ENCODE measurements at places on chromosomes 6 and 20.

GRCh38 chr6:161292650-161293281 is 18.9 kb upstream of the AGPAT4 start:
- DNase-seq = no peak

DNA sequence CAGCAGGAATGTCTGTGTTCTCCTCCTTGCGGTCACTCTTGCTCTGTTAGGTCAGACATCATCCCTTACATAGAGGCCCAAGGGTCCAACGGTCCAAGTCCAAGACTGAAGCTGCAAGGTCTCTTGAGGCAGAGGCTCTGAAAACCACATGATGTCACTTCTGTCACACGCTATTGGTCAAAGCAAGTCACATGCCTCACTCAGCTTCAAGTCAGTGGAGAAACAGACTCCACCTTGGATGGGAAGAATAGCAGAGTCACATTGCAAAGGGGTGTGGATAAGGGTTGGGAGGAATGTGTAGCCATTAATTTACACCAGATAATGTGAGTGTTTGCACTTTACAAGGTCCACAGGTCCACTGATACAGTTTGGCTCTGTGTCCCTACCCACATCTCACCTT is 17.5 kb downstream of the SLC52A3 start:
- DNase-seq = no peak

- no peak for DNase-seq
These were observed 13.5 kb upstream of the CNR1 start for GRCh38 chr6:88179692-88180091.

GRCh38 chr6:109690373-109690736 is 647 bp downstream of the AK9 start:
- DNase-seq = peak; percentile 39

- no peak for DNase-seq
These were observed 280.5 kb downstream of the CLVS2 start for GRCh38 chr6:123276546-123276980.

DNA sequence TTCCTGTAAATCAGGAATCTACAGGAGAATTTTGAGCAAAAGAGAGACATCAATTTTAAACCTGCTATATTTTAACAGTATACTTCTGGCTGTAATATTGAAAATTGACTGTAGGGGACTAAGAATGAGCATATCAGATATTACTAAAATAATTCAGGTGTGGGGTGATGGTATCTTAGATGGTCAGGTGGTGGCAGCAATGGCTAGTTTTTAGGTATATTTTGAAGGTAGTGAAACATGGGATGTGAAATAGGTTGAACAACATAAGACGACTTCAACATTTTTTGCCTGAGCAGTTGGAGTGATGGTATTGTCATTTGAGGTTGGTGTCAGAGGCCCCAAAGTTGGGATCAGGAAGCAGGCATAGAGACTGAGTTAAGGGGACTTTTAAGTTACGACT is 32.1 kb downstream of the FAM83B start:
- DNase-seq = no peak

- DNase-seq = no peak
These were observed 48.3 kb downstream of the ARID1B start for GRCh38 chr6:156825475-156825874.

GRCh38 chr6:57013521-57013926 is 33.0 kb upstream of the KIAA1586 start:
- no peak for DNase-seq

DNA sequence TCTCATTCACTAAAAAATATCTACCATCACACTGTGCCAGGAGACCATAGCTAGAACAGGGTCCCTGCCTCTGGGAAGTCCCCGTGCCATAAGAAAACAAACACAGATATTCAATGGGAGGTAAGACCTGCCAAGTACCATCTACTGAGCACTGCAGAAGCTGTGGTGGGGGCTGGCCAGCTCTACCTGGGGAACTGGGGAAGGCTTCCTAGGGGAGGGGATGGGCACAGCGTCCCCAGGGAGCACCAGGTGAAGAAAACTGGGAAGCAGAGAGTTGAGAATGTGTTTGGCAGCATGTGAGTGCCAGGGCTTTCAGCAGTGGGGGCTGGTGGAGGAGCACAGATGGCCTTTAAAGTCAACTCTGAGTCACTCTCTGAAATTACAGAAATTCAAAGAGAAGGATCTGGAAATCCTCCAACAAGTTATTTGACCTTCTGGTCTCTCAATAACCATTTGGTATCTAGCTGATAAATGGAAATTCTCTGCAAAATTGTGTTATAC is 85.2 kb downstream of the SHLD1 start:
- no peak for DNase-seq

DNA sequence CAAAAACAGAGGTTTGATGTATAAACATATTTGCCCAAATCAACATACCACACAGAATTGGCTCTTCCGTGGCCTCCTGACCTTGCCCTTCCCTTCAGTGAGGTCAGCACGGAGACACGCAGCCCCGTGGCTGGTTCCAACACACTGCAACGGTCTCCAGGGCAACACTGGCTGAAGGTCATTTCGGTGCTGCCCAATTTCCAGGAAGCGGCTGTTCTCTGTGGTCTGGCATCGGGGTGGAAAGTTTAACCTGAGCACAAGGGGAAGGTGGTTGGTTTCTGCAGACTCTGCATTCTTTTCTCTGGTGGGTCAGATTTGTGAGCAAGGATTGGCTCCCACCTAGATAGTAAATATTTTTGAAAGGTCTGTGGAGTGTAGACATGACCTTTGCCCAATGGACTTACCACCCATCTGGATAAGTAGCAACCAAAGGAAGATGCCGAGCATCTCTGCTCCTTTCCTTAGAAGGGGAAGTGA is 177.6 kb upstream of the PHACTR1 start:
- no peak for DNase-seq

DNA sequence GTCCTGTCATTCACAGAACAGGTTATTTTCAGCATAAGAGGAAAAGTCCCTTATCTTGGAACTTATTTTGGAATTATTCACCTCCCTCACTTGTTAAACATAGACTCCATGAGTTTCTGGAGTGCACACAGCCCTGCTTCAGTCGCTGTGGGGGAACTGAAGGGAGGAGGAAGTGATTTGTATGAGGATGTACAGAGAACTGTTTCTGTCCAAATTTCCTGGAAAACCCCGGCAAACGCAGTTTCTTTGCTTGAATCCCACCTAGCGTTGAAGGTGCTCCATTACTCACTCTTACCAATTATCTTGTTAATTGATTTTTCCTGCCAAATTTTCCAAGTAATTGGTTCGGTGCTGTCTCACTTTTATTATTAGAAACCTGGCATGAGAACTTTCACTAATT is 78.0 kb upstream of the AGPAT4 start:
- no peak for DNase-seq

DNA sequence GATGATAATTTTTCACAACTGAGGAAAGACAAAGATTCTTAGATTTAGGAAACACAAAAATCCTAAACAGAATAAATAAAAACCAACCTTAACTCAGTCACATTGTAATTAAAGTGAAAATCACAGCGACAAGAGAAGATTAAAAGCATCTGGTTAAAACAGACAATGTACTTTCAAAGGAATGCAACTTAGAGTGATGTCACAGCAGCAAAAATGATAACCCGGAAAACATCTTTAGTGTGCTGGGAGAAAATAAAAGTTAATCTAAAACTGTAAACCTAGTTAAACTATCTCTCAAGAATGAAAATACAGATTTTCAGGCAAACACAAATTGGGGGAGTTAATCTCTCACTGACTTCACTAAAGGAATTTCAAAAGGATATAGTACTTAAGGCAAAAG is 76.8 kb upstream of the OGFRL1 start:
- DNase-seq = no peak

- DNase-seq = no peak
These were observed 202.7 kb downstream of the MAFB start for GRCh38 chr20:40486297-40486696.

GRCh38 chr20:61753316-61753942 is 312.3 kb downstream of the TAF4 start:
- DNase-seq = no peak

GRCh38 chr6:113442040-113442439 is 415.1 kb upstream of the MARCKS start:
- no peak for DNase-seq

GRCh38 chr6:169714178-169714577 is 10.1 kb downstream of the PHF10 start:
- DNase-seq = no peak

GRCh38 chr6:63742060-63742459 is 106.5 kb downstream of the PHF3 start:
- DNase-seq = no peak

- DNase-seq = no peak
These were observed 13.9 kb upstream of the CDYL start for GRCh38 chr6:4762294-4762693.

- DNase-seq = no peak
These were observed 160.3 kb downstream of the EYA2 start for GRCh38 chr20:47054945-47055344.

DNA sequence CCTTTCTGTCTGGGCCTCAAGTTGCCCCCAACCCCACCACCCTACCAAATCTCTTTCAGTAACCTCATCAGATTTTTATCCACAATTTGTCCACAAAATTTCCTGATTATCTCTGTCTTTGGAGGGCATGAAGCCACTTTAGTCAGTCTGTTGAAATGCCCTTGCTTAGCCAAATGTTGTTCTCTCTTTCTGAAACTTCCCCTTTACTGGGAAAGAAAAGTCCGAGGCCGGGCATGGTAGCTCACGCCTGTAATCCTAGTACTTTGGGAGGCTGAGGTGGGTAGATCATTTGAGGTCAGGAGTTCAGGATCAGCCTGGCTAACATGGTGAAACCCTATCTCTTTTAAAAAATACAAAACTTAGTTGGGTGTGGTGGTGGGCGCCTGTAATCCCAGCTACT is 33.8 kb downstream of the TOMM6 start:
- no peak for DNase-seq

- DNase-seq = no peak
These were observed 7.5 kb upstream of the RBM38 start for GRCh38 chr20:57383447-57384347.

- no peak for DNase-seq
These were observed 38.5 kb upstream of the OGFRL1 start for GRCh38 chr6:71250099-71250602.

- DNase-seq = no peak
These were observed 56.7 kb upstream of the PNRC1 start for GRCh38 chr6:89023591-89024441.

- no peak for DNase-seq
These were observed 121.7 kb downstream of the UTRN start for GRCh38 chr6:144406796-144407195.

DNA sequence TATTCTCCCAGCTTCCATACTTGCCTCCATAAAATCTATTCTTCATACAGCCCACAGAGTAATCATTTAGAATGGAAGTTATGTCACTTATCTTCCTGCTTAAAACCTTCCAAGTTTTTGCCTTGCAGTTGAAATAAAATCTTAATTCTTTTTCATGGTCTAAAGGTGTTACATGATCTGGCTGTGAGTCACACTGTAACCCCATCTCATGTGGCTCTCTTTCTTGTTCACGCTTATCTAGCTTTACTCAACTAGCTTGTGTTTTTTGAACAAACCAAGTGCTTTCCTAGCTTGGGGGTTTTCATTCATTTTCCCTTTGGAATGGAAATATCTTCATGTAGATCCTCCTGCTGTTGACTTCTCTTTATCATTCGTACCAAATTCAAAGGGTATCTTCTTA is 23.6 kb upstream of the THEMIS start:
- no peak for DNase-seq

All from C1 segment of cervical spinal cord (tissue), 14 donors.